Astrocyte of the cerebellum (primary cell): ENCODE measurements at places on chromosomes 1 and 21.

- DNase-seq = no peak
Measured at GRCh38 chr21:32070676-32071330, 198.0 kb downstream of the HUNK start.

- no peak for DNase-seq
Measured at GRCh38 chr1:199762572-199762971, 264.9 kb upstream of the NR5A2 start.

DNA sequence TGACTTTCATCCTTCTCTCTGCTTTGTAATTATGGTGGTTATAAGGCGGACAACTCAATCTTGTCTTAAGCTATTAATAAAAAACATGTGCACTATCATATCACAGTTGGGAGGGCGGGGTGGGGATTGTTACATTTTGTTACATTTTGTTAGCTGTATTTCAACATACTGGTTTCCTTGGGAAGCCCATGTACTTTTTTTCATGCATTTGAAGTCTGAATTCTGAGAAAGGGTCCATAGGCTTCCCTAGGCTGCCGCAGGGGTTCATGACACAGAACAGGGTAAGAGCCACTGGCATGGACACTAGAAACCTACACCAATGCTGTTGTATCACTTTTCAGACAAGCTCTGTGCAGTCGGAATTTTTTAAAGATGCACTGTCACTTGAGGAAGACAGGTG, 178.8 kb downstream of the ETS2 start:
- DNase-seq = no peak

- peak; percentile 60 for DNase-seq
Measured at GRCh38 chr1:33180226-33180910, 1.5 kb downstream of the TRIM62 start.
